ENCODE measurements at places on chromosomes 16 and 17. TPM values are rescaled to one million over a fixed set of nuclear protein-coding genes. Genes with fewer than 3 reads are reported as not detected.

The MEIOB gene
- 2.1 TPM for total RNA-seq

The PLA2G10 gene
- not detected for total RNA-seq

The TBX21 gene
- 0.35 TPM for total RNA-seq

- ATAC-seq: no peak
Measured at GRCh38 chr16:11601425-11601824, 14.7 kb upstream of the LITAF start.

DNA sequence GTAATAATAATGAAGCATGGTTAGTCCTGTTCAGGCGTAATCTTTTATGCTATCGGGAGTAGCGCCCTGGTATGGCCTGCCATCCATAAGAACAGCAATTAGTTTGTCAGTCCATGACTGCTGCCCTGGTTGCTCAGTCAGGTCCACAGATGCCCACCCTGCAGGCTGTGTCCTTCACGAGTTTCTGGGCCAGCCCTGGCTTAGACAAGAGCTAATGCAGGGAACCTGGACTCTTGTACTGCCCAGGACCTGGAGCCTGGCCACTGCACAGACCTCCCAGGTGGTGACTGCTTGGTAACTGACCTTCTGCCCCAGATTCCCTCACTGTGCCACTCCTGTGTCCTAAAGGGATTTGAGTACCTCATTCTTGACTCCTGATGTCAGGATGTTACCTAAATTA, 161.1 kb upstream of the NOG start:
- ATAC-seq: no peak

GRCh38 chr17:79941088-79942010, 94.3 kb downstream of the TBC1D16 start:
- ATAC-seq: no peak
